ENCODE measurements at places on chromosomes 11 and 22. TPM values are rescaled to one million over a fixed set of nuclear protein-coding genes. Genes with fewer than 3 reads are reported as not detected.
A peak's percentile ranks its signal among the peaks of the same experiment; 100 is the strongest.

Gene PTH
- total RNA-seq = not detected

Gene CPT1B
- 12.5 TPM for total RNA-seq

Gene UBASH3B
- 54.2 TPM for total RNA-seq

Gene MYRF
- 147 TPM for total RNA-seq

Gene DEUP1
- total RNA-seq = 3.1 TPM

Gene PLEKHB1
- 103 TPM for total RNA-seq

Gene MMP10
- 1.3 TPM for total RNA-seq

GRCh38 chr22:49081261-49081666 lies 746.4 kb downstream of the BRD1 start:
- no peak for DNase-seq

DNA sequence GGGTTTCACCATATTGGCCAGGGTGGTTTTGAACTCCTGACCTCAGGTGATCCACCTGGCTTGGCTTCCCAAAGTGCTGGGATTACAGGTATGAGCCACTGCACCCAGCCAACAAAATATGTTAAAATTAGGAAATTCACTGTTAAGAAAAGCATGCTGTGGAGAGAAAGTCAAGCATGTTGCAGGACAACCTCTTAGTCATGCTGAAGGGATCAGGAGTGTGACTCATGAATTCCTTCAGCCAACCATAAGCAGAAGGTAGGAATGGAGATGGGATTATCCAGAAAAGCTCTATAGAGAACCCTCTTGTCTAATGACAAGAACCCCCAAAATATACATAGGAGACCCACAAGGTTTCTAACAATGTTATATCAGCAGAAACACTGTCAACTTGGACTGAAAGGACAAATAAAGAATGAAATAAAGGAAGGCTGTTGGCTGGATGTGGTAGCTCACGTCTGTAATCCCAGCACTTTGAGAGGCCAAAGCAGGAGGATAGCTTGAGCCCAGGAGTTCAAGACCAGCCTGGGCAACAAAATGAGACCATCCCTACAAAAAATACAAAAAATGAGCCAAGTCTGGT lies 16.0 kb downstream of the MRTFA start:
- no peak for DNase-seq

- DNase-seq = no peak
Measured at GRCh38 chr11:115653926-115654325, 149.7 kb upstream of the CADM1 start.

GRCh38 chr11:74460481-74461154 lies 6.7 kb downstream of the KCNE3 start:
- peak; percentile 52 for DNase-seq

DNA sequence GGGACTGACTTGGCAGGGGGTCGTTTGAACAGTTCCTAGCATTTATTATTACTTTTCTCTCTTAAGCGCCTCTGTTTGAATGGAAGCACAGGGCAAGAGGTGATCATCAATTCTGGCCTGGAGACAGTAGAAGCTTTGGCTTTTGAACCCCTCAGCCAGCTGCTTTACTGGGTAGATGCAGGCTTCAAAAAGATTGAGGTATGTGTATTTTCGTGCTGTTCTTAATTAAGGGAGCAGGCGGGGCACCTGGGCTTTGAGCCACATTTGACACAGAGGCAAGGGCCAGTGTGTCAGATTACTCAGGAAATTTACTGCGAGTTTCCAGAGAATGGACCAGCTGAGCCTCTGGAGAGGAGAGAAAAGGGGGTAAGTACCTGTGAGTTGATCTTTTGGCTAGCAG lies 102.4 kb upstream of the SORL1-AS1 start:
- no peak for DNase-seq

DNA sequence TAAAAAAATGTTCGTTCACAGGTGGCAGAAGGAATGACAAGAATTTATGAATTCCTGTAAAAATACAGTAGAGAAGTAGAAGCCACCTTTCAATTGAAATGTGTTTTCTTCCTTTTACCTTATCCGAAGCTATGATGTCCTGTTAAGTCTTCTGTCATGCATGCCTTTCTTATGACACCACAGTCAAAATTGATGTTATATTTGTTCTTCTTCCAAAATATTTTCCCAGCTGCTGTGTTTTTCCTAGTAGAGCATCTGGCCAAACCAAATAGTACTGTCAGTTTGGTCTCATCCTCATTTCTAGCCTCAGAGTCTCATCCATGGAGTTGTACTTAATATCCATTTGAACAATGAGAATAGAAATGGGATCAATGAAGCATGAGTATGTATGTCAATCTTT lies 206.1 kb downstream of the PGR start:
- DNase-seq = no peak

- no peak for DNase-seq
Measured at GRCh38 chr11:77167111-77167626, 39.1 kb downstream of the MYO7A start.

DNA sequence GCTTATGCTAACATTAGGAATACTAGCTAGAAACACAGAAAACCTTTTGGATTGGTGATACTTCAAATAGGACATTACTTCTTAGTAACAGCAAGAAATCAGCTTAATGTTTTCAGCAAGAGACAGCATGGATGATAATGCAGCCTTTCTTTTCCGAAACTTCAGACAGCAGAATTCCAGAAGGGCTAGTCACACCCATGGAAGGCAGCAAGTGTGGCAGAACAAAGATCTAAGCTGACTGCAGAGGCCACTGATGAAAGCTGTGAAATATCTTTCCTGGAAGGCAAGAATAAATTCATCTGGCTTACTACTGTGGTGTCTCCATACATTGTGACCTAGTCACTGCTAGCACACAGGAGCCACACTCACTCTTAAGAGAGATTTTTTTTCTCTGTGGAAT lies 100.3 kb downstream of the CCDC83 start:
- DNase-seq = no peak

DNA sequence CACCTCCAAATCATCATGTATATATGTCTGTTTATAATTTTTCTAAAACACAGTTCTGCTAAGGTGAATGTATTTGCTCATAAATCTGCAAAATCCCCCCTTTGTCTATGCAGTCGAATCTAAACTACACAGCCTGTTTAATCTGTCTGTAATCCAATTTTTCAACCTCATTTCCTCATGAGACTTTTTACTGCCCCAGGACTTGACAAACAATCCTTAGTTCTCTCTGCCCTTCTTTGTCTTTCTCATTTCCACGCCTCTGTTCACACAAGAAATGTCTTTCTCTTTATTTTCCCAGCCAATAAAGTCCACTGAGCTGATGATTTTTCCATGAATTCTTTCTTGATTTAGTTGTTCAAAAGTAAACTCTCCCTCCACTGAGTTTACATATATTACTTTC lies 1154.3 kb downstream of the FAM181B start:
- DNase-seq = no peak
